ENCODE measurements at places on chromosomes 5 and 9.

- no peak for DNase-seq
Observed at GRCh38 chr5:17157916-17158529, 59.4 kb upstream of the BASP1 start.

GRCh38 chr9:35293376-35293964 lies 131.7 kb downstream of the UNC13B start:
- DNase-seq: no peak

GRCh38 chr5:173726846-173727557 lies 110.6 kb upstream of the BOD1 start:
- DNase-seq: no peak

DNA sequence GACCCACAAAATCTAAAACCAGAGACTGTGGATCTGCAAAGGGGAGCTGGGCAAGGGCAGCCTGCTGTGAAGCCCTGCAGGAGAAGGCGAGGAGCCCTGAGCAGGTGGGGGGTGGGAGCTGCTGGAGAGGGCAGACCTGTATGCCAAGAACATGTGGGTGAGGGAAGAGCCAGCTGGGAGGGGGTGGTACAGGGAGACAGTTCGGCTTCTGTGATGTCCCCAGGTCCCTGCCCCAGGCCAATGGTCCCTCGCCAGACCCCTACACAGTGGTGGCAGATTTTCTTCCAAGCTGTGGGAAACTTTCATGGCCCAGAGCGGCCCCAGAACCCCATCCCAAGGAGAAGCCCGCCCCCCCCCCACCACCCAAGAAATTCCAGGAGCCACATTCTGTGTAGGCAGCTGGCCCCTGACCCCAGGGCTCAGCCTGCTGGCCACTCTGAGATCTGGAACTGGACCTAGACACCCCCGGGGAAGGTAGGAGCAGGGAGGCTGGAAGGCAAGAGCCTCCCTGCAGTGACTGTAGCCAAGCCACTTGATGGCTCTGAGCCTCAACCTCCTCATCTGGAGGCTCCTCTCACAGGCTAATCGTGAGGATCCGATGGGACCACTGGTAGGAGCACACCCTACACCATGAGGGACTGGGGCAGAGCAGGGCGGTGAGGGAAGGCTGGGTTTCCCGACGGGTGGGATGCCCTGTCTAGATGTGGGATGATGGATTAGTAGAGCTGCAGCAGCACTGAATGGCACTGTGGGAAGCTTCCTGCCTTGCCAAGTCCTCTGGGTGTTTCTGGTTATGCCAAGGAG lies 22.6 kb upstream of the CSF1R start:
- DNase-seq: no peak

DNA sequence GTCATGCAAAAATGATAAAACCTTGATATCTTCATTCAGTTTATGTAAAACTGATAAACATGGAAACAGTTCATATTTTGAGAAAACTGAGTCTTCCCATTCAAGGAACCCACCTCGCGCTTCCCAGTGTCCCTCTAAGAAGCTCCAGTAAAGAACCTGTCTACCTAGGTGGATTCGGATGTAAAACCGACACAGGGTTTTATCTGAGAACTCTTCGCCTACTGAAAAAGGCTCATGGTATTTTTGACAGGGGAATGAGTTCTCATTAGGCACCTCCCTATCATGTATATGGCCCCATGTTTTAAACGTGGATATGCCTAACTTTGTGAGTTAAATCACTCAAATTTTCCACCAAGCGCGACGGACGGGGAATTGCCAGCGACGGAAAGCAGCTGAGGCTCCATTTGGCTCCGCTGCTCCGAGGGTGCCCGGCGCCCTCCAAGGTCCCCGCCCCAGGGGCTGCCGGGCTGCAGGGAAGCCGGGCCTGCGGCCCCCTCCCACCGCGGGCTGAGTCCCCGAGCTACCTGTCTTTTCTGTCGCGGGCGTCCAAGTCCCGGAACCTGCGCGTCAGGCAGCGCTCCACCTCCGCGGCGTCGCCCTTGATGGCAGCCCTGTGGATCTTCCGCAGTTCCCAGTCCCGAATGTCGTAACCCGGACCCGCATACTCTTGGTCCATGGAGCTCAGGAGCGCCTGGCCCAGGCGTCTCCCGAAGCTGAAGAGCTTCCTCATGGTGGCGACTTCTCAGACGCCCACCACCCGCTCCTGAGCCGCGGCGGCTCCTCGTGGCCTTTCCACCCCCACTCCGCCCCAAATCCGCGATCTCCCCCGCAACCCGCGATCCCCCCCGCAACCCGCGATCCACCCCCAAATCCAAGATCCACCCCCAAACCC lies 594 bp downstream of the ANKRD18A start:
- no peak for DNase-seq

DNA sequence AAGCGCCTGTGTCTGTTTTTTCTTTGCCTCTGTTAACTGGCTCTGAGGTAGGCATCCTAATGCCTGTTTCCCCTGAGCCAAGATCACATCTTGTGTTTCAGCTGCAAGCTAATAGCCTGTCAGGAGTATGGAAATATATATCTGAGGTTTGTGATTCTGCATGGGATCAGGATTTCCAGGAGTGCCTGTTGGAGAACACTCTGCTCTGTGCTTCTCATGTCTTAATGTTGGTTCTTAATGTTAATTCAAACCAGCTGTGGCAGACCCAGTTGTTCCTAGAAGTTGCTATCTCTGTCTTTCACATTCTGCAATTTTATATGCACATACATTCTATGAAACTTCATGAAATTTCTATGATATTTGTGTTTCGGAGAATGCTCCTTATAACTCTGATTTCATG lies 72.1 kb downstream of the PGM5 start:
- DNase-seq: no peak

DNA sequence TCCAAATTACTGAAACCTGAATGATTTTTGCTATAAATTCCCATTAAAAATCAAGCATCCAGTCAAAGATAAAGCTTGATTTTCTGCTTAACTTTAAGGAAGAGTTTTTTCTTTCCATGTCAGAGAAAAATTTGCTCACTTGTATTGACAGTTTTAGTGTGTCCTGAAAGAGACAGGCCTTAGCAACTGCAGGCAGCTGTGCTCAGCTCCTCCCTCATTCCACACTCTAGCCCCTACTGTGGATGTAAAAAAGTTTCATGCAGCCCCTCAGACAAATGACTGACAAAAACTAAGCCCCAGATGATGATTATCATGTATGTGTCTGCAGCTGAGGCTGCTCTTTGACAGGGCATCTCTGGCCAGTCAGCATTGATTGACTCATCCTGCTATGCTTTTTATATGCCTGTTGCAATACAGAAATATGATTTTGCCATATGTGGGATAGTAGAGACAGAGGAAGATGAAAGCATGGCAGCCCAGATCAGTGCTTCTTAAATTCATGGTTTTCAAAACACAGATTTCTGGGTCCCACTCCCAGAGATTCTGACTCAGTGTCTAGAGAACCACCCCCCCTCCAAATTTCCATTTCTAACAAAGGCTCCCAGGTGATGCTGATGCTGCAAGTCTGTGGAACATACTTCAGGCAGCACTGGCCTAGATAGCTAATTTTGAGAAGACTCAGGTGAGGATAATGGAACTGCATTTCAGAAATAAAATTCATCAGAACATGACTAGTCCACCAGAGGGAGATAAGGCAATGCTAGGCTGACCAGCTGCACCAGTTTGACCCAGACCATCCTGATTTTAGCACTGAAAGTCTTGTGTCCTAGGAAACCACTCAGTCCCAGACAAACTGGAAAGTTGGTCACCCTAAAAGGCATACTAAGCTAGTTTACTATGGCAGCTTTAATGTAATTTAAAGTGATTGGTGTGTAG lies 298.7 kb upstream of the KCNN2 start:
- DNase-seq: no peak

GRCh38 chr5:174221436-174221835 lies 175.9 kb downstream of the NSG2 start:
- no peak for DNase-seq

DNA sequence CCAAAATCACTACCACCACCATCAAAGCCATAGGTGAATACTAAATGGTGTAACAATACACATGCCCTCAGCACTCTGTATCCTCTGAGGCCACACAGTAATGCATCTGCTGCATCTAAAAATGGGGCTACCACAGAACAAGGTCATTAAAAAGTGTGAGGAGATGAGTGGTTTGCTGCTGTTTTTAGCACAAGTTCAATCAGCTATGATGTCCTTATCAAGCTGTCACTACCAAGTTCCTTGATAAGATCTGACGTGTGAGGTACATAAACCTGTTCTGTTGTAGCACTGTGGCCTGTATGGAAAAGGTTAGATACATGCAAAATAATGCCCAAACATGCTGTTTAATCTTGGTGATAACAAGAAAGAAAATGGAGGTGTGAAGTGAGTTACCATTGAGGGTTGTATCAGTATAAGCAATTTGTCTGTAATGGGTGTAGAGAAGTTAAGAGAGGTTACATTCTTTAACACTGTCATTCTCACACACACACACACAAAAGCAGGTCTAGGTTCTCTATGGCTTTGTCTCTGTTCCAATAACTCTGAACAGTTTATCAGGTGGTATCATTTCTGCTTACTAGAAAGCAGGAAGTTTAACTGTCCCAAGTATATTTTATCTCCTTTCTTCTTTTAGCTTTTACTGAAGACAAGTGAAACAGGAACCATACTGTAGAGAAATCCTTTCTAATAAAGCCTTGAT lies 252.9 kb downstream of the CWC27 start:
- DNase-seq: no peak

- no peak for DNase-seq
Observed at GRCh38 chr5:89120719-89121118, 237.7 kb upstream of the MEF2C start.

GRCh38 chr5:150541895-150542294 lies 34.0 kb downstream of the NDST1 start:
- no peak for DNase-seq

DNA sequence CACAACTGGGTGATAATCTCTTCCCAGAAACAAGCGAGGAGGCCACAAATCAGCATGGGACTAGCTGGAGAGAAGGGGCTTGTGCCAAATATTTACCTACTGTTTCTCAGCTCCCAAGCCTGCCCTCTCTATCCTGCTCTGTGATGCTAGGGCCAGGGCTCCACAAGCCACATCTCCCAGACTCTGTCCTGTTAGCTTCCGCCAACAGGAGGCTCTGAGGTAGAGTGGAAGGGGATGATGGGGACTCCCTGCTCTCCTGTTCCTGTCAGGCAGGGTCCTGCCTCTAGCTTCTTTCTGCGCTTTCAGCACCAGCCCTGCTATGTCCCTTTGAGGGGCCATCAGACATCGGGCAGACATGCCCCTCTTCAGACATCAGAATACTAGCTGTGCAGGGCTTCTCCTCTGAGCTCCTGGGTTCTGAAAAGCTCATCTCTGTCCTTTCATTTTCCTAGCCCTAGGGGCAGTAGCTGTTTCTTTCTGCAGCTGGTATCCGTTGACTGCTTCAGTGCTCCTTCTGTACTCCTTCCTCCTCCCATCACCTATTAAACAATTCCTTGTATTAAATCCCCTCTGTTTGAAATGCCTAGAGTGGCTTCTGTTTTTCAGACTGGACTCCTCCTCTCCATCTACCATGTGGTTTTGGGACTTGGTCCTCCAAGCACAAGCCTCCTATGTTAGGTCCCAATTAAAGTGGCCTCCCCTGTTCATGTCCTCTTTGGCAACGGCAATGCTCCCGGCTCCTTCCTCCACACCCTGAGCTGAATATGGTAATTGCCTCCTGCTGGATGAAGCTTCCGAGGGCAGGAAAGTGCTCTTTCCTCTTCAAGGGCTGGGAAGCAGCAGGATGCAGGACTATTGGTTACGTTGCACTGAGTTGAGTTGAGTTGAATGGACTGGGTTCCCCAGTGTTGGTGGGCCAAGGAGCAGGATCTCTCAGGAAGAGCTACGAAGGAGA lies 161.1 kb upstream of the TBC1D2 start:
- no peak for DNase-seq

DNA sequence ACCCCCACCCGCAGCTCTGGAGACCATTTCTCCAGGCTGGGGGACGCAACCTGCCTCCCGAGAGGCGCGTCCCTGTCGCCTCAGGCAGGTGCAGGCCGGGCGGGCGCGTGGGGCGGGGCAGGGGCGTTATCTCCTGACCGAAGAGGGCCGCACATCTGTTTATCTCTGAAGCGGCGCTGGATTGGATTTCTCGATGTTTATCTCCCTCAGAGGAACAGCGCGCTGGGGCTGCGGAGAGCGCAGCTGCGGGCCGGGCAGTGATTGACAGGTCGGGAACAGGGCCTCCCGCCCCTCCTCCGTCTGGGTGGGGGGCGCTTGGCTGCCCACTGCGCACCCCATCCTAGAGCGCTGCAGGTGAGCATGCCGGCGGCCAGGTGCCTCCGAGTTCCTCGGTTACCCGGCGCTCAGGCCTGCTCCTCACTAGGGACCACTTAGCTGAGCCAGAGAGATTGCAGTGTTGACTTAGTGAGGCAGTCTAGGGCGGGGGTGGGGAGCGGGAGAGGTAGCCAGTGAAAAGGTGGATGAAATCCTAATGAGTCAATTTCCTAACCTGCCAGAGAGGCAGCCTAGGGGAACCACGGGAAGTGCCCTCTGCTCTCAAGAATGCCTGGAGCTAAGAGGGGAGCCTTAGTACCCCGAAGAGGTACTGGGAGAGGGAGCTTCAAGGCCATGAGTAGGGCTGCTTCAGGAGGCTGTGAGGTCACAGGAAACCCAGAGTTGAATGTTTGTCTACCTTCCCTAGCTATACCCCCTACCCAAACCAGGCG lies 39.6 kb upstream of the TIFAB start:
- no peak for DNase-seq

DNA sequence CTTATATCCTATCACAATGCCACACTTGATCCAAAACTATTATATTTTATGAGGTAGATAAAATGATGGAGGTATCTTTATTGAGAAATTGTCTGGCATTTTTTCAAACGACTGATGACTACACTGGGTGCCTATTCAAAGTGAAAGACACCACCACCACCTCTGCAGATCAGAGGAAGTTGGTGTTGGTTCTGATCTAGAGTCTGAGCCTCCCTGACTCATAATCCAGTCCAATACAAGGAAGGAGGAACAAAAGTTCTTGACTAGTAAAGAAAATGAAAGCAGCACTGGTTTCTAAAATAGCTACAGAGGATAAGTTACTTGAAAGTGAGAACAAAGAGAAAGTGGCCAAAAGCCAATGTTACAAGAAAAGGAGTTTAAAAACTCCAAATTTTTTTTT lies 139.9 kb downstream of the RFX3 start:
- no peak for DNase-seq

DNA sequence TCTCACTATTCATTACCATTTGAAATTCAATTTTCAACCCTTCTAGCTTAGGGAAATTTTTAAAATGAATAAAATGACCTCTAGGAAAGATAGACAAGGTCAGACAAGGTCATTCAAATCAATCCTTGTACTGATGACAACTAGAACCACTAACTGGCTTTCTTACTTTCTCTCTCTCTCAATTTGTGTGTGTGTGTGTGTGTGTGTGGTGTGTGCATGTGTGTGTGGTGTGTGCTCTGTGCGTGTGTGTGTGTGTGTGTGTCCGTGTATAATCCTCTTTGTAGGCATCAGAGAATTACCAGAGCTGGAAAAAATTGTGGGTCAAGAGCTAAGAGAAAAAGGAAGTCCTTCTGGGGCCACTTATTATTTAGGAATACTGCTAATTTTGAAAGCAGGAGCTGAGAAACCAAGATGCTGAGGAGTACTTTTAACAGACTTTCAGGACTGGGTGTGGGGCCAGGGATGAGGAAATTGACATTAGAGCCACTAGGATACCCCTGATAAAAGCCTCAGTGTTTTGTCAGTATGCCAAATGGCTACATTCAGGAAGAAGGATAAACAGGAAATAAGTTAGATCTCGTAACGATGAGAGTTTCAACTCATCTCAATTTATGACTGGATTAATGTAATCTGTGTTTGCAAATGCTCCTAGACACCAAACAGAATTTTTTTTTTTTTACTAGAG lies 723.3 kb downstream of the CETN3 start:
- DNase-seq: no peak
